ENCODE measurements at places on chromosomes 6 and 20. TPM values are rescaled to one million over a fixed set of nuclear protein-coding genes. Genes with fewer than 3 reads are reported as not detected.

- DNase-seq = no peak
Observed at GRCh38 chr6:107334026-107334425, 125.3 kb downstream of the PDSS2 start.

The CALHM4 gene
- not detected for total RNA-seq

The UNC5CL gene
- 0.97 TPM for total RNA-seq

GRCh38 chr20:20641783-20642182 lies 70.7 kb downstream of the RALGAPA2 start:
- DNase-seq = no peak

GRCh38 chr20:60233018-60233630 lies 274.9 kb downstream of the CDH26 start:
- no peak for DNase-seq
